ENCODE measurements at places on chromosomes 1 and 21.

DNA sequence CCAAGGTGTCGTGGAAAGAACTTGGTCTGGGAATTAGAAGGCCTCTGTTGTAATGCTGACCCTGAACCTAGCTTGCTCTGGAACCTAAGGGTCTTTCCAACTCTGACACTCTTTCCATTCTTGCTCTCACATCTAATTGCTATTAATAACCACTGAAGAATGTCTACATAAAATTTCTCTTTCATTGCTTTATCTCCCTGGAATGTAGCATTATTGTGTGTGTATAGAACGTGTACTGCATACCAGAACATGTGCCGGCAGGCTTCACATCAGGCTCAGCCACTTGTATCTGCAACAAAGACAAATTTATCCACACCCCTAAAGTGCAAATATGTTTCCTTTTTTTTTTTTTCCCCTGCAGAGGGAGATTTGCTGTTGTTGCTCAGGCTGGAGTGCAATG lies 13.9 kb upstream of the LAX1 start:
- DNase-seq = no peak

GRCh38 chr1:110213143-110213540 lies 3.0 kb downstream of the KCNC4 start:
- DNase-seq = no peak

DNA sequence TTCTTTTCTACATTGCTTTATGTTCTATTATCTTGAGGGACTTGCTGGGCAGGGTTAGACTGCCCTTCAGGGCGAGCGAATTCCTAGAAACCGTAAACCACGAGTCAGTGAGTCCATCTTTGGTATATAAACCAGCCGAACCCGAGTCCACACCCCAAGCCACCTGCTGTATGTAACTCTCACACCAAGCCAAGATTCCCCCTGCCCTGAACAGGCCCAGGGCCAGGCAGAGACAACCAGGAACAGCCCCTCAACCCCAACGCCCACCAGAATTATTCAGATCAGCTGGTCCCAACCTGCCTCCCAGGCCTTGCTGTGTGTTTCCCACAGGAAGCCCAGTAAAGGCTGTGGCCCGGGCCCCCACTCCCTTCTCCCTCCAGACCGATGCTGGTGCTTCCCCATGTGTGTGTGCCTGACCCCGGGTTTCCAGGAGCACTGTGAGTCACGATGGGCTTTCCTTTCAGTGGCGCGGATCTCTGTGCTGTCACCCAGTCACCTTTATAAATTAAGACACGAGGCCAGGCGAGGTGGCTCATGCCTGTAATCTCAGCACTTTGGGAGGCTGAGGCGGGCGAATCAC lies 17.1 kb downstream of the KIF17 start:
- DNase-seq = no peak

GRCh38 chr1:205633421-205633976 lies 1.7 kb upstream of the ELK4 start:
- no peak for DNase-seq

DNA sequence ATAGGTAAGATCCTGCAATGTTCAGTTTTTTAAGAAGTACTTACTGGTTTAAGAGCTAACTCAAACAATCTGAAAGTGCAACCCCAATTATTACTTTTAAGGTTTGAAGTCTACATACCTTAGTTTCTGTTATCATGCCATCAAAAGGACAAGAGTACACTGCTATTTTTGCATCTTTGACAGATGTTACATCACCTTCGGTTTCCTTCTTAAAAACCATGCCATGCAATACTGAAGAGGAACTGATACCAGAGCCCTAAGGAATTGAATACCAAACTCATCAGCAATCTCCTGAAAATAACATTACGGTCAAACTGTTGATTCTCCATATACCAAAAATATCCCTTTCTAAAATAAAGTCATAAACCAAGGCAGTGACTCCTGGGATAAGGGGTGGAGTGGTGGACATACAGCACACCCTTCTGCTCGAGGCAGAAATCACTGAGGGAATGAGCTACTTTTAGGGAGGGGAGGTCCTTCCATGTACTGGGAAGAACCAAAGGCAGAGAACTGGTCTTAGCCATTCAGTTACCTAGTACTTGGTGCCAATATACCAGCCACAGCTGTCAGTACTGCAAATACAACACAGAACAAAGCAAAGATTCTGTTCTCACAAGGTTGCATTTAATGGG lies 8.5 kb downstream of the CCT8 start:
- no peak for DNase-seq

- DNase-seq = no peak
These were observed 18.7 kb downstream of the MEAF6 start for GRCh38 chr1:37495875-37496274.

DNA sequence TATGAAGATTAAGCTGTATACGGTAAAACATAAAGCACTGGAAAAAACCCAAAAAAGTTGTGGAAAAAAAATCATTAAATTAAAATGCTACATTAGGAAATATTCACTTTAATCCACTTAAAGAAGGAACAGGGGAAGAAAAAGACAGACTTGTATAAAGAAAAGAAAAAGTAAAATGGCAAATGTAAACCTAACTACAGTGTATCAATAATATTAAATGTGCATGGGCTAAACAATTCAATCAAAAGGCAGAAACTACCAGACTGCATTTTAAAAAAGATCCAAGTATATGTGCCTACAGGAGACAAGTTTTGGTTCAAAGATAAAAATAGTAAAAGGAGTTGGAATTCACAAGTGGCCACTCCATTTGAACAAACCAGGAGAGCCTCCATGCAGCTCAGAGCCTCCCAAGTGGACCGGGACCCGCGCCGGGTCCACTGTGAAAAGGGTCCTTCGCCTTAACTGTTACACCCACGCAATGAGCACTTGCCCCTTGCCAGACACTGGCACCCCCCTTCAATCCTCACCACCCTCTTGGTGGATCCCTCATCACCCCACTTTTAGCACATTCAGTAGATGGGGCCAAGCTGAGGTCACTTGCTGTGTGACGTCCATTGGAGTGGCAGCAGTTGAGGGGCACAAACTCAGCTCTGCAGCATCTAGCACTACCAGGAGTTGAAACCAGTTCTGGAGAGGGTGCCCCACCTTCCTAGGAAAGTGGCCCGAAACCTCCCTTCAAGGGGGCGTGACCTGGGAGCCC lies 898 bp downstream of the C1orf174 start:
- DNase-seq = no peak

DNA sequence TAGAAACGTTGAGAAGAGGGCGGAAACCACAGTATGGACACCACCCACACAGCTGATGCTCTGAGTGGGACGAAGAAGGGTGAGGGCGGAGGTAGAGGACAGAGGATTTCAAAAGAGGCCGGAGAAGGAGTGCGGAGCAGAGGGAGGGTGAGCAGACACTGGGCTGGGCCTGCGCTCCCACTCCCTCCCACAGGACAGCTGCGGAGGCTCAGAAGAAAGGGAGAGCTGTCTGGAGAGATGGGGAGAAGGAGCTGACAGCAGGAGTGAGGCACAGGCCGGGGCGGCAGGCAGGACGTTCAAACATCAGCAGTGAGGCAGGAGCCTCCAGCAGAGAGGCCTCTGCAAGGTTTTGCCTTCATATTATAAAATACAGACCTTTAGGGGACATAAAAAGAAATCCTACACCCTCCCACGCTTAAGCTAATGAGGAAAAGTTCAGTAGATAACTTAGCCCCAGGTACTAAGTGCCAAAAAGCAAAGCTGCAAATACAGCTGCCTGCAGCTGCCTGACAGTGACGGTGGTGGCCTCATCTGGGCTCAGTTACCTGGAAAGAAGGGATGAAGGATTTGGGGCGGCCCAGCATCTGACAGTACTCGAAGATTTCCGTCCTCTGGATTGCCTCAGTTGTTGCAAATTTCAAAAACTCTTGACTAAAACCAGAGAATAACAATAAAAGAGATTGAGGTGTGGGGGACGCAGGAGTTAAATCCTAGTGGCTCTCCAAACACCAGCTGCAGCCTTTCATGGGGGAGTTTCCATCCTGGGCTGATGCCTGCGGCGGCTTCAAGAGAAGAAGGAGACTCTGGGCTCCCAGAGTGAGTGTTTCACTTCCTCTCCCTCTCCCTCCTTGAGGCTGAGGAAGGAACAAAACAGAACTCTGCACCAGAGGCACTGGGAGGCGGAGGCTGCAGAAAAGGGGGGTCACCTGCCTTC lies 25.6 kb downstream of the SEC16B start:
- peak; percentile 80 for DNase-seq

DNA sequence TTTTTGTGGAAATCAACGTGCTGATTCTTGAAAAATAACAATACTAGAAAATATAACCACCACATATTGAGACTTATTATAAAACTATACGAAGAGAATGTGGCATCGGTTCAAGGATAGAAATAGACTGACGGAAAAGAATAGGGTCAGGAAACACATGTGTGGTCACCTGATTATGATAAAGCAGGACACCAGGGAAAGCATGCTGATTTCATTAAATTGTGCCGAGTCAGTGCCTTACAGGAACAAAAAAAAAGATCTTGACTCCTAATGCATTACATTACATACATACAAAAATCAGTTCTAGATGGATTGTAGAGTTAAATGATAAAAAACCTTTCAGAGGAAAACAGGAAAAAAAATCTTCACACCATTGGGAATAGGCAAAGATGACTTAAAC lies 43.5 kb upstream of the SERPINC1 start:
- DNase-seq = no peak

- no peak for DNase-seq
These were observed 31.9 kb downstream of the GDAP2 start for GRCh38 chr1:117897551-117897950.

GRCh38 chr1:242738702-242739645 lies 214.5 kb upstream of the PLD5 start:
- DNase-seq = no peak

- no peak for DNase-seq
These were observed 18.6 kb downstream of the A3GALT2 start for GRCh38 chr1:33302325-33302724.

GRCh38 chr21:27422435-27422834 lies 455.5 kb upstream of the ADAMTS5 start:
- no peak for DNase-seq
